ENCODE measurements at places on chromosomes 1 and 21.

DNA sequence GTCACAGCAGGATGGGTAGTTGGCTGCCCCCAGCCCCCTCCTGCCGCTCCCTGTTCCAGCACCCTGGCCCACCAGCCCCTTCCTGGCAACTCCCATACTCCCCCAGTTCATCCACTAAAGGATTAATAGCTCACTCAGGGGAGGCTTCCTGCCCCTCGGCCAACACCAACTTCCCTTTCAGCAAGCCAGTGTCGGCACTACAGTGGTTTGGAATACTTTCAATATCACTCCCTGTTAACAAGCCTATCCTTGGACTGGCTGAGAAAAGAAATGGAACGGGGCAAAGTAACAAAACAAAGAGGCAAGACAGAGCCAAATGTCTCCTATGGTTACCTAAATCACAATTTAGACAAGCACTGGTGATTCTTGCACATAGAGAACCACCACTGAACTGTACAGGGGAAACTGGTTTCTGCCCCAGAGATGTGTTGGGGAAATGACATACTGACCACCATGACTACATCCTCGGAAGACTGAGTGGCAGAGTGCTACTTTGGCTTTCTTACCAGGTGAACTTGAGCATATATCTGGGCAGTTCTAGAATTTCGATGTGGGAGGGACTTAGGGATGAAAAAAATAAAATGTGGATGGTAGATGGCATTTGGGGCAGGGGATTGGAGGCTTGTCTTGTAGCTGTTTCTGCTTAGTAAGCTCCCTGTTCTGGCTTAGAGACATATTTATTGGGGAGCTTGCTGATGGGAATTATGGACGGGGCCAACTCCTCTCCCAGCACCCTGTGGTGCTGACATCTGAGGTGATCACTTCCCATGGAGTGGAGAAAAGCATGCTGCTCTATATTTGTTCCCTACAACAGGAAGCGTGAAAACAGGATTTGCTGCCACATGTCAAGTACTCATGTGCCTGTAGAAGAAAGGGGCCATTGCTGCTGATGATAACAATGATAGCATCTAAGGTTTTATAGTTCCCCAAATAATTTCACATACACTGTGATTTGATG lies 7.1 kb upstream of the CAPN2 start:
- DNase-seq, result no peak

DNA sequence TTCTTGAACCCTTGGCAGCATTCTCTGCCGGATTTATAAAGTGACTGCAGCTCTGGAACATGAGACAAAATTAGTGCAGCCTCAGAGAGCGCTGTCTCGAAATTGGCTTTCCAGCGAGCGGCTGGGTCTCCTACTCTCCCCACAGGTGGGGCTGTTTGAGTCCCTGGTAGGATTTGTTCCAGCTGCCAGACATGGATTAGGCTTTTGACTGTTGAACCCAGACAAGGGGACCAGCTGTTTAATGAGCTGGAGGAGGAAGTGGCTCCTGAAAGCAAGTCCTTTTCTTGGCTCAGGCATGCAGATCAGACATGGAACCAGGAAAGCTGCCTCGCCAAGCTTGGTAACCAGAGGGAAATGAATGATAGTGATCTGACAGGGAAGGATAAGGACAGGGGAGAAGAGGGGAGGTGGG lies 69.6 kb downstream of the UBIAD1 start:
- no peak for DNase-seq

DNA sequence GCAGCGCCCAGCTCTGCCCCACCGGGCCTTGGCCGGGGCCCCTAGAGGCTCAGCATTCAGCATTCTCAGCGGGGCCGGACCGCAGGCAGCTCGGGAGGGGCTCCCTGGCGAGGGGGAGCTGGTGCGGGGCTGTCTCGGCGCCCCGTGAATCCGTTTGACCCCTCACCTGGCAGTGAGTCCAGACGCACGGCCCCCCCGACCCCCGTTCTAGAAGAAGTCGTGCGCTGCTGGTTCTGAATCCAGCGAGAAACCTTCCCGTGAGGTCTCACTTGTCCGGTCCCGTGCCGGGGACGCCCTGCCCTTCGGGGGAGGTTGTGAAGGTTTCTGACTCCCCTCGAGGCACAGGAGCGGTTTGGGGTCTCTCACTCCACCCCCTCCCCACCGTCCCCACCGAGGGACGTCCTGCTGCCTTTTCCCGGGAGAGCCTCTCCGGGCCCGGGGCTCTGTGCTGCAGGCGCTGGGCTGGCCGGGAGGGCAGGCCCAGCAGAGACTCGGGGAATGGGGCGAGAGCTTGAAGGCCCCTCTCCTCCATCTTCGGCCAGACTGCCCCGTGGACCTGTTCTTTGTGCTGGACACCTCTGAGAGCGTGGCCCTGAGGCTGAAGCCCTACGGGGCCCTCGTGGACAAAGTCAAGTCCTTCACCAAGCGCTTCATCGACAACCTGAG lies 655 bp downstream of the COL6A1 start:
- no peak for DNase-seq

DNA sequence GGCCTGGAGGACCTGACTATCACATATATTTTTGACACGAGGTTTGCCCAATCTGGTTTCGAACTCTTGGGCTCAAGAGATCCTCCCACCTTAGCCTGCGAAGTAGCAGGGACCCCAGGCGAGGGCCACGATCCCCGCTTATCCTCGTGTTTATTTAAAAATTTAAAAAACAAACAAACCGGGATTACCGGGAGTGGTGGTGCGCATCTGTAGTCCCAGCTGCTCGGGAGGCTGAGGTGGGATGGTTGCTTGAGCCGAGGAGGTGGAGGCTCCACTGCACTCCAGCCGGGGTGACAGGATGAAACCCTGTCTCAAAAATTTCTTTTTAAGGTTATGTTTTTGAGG lies 452 bp upstream of the EXOSC10 start:
- DNase-seq, result no peak

- DNase-seq, result no peak
Measured at GRCh38 chr1:41515778-41516167, 31.3 kb upstream of the EDN2 start.

GRCh38 chr1:30759718-30760281 lies 2.2 kb upstream of the LAPTM5 start:
- no peak for DNase-seq

DNA sequence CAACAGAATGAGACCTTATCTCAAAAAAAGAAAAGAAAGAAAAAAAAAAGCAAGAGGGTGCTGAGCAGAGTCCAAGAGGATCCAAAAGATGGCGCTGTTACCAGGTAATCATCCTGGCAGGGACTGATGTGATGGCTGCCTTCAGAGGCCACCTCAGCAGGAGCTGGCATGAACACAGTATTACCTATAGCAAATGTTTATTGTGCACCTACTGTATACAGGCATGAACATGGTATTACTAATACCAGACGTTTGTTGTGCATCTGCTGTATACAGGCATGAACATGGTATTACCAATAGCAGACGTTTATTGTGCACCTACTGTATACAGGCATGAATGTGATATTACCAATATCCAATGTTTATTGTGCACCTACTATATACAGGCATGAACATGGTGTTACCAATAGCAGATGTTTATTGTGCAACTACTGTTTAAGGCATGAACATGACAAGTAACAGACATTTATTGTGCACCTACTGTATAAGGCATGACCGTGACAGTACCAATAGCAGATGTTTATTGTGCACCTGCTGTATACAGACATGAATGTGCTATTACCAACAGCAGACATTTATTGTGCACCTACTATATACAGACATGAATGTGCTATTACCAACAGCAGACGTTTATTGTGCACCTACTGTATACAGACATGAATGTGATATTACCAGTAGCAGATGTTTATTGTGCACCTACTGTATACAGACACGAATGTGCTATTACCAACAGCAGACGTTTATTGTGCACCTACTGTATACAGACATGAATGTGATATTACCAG lies 115.1 kb upstream of the TMEM51 start:
- no peak for DNase-seq

- no peak for DNase-seq
Measured at GRCh38 chr21:42583477-42584295, 69.7 kb upstream of the PDE9A start.

DNA sequence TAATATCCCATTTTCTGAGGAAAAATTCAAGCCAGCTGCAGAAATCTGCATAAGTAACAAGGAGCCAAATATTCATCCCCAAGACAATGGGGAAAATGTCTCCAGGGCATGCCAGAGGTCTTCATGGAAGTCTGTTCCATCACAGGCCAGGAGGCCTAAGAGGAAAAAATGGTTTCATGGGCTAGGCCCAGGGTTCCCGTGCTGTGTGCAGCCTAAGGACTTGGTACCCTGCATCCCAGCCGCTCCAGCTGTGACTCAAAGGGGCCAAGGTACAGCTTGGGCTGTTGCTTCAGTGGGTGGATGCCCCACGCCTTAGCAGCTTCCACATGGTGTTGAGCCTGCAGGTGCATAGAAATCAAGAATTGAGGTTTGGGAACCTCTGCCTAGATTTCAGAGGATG lies 173.5 kb downstream of the LMX1A start:
- no peak for DNase-seq

DNA sequence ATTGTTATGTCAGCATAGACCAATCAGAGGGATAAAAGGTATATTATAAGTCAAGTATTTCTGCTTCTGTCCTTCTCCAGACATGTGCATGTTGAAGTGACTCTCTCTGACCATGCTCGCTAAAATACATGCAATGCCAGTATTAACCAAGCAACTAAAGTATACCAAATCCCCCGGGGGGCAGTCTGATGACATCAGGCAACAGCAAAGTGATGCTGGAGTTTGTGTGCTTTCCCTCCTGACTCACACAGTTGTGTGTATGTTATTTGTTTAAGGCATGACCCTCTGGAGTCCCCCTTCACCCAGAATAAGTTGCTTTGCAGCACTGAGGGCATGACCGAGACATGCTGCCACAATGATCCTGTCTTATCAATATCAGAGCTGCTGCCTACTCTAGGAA lies 2.1 kb downstream of the BRINP2 start:
- DNase-seq, result no peak

DNA sequence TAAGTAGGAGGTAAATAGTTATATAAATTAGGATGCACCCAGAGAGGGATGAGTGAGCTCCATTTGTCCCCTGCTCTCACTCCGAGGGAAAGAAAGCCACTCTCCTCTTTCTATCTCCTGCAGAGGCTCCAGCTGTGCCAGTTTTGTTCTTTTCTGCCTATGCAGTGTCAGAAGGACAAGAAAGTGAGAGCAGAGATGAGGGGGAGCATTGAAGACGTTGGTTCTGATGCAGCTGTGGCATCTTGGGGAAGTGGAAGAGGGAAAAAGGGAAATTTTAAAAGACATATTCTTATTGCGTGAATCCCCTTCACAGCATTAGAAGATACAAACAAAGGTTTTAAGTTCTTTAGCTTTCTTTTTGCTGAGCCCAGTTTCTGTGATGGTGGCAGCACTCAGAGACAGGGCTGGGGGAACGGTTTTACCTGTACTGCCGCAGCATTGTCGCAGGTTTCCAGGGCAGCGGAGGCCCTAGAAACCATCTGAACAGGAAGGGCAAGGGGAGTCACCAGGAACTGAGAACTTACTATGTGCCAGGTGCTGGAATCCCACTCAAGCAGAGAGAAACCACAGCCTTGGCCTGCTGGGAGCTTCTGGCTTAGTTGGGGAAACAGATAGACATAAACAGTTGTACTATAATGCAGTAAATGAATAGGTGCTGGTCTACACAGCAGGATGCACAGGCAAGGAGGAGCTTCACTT lies 44.9 kb upstream of the USP24 start:
- DNase-seq, result no peak

GRCh38 chr1:89347296-89347695 lies 16.6 kb upstream of the GBP6 start:
- no peak for DNase-seq

- no peak for DNase-seq
Measured at GRCh38 chr1:116309090-116309870, 63.8 kb upstream of the ATP1A1 start.

DNA sequence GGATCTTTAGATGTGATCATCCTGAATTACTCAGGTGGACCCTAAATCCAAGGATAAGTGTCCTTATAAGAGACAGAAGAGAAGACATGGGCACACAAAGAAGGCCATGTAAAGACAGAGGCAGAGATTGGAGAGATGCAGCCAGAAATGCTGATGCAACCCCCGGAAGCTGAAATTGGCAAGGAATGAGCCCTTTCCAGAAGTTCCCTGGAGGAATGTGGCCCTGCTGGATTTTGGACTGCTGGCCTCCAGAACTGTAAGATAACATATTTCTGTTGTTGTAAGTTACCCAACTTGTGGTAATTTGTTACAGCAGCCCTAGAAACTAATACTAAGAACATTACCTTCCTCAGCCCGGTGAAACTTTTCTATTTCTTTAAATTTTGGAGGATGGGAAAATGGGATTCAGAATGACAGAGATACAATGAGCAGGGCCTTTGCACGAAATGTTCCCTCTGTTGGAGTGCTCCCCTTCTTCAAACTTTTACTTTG lies 11.2 kb upstream of the PLPP3 start:
- DNase-seq, result no peak

- no peak for DNase-seq
Measured at GRCh38 chr1:1345860-1346500, 3.2 kb downstream of the DVL1 start.

- no peak for DNase-seq
Measured at GRCh38 chr21:33403128-33403785, at the start of gene IFNGR2. Gene IFNGR2, plus strand, starts transcription at chr21:33403413. Its CDS starts 131 bp downstream, at chr21:33403544.

DNA sequence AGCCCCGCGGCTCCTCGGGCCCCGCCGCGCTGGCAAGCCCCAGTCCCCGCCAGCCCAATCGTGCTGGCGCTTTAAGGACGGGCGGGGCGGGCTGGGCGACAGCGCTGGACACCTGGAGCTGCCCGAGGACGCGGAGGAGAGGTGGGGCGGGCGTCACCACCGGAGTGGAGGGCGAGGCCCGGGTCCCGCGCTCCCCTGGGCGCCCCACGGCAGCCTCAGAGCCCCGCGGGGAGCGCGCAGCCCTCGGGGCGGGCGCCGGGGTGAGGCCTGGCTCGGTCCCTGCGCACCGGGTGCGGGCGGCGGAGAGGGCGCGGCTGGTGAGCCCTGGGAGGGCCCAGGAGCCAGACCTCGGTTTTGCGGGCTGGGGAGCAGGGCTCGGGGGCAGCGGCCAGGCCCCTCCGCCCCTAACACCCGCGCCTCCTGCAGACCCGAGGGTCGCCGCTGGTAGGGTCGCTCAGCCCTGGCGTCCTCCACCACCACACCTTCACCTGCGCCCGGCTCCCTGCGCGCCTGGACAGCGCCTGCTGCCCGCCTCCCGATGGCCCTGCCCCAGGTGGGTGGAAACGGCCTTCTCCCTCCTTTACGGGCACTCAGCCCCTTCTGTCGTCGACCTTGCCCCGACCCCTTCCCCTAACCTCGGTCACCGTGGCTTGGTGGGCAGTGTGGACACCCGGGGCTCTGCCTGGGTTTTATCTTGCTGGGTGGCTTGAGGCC lies at the start of gene TMEM61:
TSS of gene TMEM61 (plus strand) at position 101 of the 714 bp plus-strand sequence. CDS start at position 539, 438 bp downstream.
- no peak for DNase-seq
